ENCODE measurements at places on chromosomes 7 and 10.

GRCh38 chr7:28077616-28078015, 103.0 kb downstream of the JAZF1 start:
- DNase-seq, result no peak

- DNase-seq, result no peak
Measured at GRCh38 chr7:129205126-129205818, 16.8 kb downstream of the SMO start.

DNA sequence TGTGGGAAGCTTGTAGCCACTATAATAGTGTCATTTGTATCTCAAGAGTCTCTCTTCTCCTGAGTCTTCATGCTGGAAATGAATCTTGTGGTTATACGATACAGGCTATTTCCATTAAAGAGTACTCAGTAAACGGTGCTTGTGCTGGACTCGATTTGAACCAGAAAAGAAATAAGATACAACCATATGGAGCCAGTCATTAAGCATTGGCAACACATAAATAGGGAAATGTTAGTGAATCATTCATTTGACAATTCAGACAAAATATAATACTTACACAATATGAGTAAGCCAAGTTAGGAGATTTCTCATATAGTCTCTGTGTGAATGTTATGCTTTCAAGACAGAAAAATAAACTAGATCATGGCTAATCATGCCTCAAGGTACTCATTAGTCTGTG, 356.8 kb downstream of the PLXDC2 start:
- no peak for DNase-seq

DNA sequence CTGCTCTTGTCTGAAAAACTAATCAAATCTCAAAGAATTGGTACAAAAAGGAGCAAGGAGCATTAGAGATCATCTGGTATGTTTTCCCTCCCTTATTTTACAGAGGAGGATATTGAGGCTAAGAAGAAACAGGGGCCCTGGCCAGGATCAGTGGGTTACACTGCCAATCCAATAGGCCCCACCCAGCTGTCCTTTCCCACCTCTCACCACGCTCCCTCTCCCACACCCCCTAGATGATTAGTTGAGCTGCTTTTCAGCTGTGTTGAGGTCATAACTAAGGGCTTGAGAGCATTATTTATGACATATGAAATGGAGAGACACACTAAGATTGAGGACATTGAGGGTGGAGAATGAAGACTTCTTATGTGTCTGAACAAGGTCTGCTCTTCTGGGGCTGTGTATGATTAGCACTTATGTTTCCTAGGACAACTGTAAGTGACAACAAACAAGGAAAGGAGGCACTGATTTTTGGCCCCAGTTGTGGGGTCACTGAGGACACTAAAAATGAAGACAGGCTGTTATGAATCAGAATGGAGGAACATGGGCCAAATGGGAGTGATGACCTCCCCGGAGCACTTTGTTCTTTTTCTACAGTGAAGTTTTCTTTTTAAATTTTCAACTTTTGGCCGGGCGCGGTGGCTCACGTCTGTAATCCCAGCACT, 26.5 kb downstream of the VWA2 start:
- DNase-seq, result no peak

DNA sequence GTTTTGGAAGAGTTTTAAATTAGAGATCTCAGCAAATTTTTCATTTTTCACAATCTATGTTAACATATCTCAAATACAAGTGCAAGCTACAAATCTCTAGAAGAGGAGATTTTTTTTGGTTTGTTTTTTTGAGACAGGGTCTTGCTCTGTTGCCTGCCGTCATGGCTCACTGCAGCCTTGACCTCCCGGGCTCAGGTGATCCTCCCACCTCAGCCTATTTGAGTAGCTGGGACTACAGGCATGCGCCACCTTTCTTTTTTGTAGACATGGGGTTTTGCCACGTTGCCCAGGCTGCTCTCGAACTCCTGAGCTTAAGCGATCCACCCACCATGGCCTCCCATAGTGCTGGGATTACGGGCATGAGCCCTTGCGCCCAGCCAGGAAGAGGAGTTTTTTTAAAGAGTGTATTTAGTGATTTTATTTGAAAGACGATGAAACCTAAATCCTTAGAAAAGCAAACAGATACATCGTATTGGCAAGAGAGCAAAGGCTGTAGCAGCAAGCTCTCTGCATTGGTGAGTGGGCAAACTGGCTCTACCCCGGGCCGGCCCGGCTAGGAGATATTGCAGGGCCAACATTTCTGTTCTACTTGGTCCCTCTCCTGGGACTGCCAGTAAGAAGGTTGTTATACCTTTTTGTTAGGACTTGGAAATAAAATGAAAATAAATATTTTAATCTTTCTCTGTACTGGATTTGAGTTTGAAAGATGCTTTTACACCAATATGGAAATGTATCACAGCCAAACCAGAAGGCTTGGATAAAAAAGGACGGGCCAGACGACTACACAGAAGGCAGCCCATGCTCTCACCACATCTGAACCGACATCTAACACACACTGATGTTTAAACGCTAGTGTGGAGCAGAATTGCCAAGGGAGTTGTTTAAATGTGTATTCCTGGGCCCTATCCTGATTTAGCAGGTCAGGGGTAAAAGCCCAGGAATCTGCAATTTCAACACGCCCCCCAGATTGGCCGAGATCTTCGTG, 49.6 kb upstream of the RHEB start:
- DNase-seq, result no peak

Measured in HS-27A (cell line).